ENCODE measurements at places on chromosomes 1 and 21.

DNA sequence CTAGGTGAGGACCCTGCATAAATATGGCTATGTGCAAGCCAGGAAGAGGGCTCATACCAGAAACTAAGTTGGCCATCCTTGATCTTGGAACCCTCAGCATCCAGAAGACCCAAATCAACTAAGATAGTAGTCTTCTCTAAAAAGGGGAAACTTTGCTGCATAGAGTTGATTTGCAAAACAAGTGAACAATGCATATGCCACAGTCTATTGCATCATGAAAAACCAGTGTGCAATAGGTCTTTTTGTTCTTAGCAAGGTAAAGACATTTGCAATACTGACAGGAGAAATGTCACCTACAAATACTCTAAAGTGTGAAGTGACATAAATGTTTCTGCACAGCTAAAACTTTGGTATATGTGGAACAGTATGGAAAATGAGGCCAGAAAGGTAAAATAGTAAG lies 2.0 kb upstream of the IFI16 start:
- no peak for DNase-seq

GRCh38 chr1:158112994-158113758 lies 67.5 kb upstream of the CD1D start:
- peak; percentile 62 for DNase-seq

DNA sequence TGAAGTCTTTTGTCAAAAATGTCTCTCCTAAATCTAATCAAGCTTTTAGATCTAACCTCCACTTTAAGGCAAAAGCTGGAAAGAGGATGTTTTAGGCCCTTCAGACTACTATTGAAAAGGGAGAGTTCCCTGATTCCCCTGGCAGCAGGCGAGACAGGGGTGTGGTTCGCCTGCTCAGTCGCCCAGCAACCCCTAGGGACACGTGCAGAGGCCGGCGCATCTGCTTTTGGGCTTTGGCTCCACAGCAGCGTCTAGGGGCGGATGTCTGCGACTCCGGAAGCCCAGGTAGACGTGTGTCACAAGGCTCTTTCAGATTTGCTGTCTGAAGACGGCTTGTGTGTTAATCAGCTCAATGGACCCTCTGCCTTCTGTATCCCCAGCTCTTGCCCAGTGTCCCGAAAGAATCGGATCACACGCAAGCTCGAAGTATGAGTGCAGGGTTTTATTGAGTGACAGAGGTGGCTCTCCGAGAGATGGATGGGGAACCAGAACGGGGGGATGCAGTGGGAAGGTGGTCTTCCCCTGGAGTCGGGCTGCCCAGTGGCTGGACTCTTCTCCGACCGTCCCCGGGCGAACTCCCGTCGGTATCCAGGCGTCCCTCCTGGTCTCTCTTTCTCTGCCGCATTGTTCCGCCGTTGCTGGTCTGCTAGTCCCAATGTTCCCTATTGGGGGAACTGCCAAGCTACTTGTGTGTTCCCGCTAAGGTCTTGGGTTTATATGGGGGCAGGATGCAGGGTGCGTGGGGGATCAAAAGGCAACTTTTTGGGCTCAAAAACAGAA lies 45.5 kb downstream of the OLFML2B start:
- no peak for DNase-seq

GRCh38 chr1:51093581-51093980 lies 8.4 kb upstream of the C1orf185 start:
- DNase-seq, result no peak

- DNase-seq, result no peak
Observed at GRCh38 chr21:37564924-37565529, 198.5 kb downstream of the DYRK1A start.

- no peak for DNase-seq
Observed at GRCh38 chr1:218967836-218968235, 205.8 kb upstream of the LYPLAL1 start.

GRCh38 chr1:160134791-160135572 lies 16.4 kb upstream of the ATP1A4 start:
- DNase-seq, result no peak

- peak; percentile 62 for DNase-seq
Observed at GRCh38 chr1:234956821-234957329, 171.8 kb downstream of the TOMM20 start.

DNA sequence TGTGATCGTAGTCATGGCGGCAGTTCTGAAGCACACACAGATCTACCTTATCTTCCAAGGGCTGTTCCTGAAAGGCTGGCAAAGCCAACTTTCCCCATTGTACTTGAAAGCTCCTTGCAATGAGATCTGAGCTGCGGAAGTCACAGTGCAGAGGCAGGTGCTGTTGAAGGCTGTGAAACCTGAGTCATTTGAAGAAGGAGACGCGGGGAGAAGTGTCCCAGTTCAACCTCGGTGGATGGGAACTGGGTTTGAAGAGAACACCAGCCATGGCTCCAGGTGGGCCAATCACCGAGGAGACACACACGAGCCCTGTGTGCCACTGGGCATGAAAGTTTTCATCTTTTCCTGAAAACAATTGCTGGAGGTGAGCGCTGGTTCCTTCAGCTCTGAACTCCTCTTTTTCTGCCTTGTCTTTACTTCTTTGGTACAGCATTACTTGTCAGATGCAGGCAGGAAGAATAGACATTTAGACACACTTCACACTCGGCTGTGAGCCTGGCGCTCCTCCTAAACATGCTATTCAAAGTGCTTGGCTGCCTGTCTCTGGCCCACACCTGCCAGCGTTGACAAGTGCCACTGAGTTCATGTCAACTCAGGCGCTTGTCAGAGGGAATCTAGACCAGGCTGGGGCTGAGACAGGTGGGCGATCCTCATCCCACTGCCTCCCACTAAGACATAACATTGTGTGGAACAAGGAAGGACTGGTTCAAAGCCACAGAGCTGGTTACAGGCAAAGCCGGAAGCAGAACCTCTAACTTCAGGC lies 25.7 kb upstream of the PDE9A start:
- DNase-seq, result no peak

- no peak for DNase-seq
Observed at GRCh38 chr1:97507863-97508262, 413.0 kb downstream of the DPYD start.

- DNase-seq, result no peak
Observed at GRCh38 chr1:1440262-1441001, 4.9 kb downstream of the VWA1 start.

- no peak for DNase-seq
Observed at GRCh38 chr1:19812875-19813642, 2.0 kb downstream of the RNF186 start.

DNA sequence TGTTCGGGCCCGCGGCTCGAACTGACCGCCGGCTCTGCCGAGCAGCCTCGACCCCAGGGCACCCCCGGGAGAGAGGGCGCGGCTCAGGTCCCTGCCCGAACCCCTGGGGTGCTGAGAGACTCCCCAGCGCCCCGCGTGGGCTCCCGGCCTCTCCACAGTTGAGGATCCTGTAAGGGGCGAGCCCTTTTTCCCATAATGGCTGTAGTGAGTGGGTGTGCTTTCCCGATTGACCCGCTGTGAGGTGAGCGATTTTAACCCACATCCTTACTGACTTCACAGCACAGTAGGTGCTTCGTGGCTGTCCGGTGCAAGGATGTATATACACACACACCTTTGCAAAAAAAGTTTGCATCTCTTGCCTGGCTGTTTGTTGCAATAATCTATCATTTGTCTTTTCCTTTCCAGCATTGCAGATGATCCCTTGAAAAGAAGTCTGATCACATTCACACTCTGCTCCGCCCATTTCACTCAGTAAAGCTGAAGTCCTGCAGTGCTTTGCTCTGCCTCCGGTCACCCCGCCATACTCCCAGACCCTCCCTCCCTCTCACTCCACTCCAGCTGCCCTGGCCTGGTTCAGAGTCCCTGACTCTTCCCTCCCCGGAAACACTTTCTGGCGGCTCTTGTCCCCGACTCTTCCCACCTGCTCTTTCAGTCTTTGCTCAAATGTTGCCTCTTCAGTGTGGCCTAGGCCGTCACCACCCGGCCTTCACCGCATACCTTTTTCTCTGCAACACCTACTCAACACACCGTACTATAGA lies 955 bp upstream of the UBE2G2 start:
- DNase-seq, result no peak

DNA sequence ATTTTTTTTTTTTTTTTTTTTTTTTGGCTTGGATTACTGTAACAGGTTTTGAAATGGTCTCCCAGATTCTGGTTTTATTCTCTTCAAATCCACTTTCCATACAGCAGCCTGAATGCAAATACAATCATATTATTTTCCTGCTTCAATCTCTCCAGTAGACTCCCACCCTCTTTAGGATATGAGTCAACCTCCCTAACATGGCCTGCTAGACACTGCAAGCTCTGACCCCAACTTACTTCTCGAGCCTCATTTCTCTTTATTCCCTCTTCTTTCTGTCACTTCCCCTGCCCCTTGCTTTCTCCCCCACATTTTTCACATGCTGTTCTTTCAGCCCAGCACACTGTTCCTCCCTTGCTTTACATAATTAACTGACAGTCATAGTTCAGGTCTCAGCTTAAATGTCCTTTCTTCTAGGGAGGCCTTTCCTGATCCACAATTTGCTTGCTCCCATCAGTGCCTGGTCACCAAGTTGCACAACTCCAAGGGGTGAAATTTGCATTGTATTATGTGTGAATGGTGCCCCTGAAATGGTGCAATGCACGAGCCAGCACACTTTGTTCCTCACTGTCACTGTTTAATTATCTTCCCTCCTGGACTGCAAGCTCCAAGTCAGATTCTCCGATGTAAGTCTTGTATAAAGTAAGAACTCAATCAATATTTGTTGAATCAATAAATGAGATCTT lies 22.1 kb upstream of the IL19 start:
- DNase-seq, result no peak

DNA sequence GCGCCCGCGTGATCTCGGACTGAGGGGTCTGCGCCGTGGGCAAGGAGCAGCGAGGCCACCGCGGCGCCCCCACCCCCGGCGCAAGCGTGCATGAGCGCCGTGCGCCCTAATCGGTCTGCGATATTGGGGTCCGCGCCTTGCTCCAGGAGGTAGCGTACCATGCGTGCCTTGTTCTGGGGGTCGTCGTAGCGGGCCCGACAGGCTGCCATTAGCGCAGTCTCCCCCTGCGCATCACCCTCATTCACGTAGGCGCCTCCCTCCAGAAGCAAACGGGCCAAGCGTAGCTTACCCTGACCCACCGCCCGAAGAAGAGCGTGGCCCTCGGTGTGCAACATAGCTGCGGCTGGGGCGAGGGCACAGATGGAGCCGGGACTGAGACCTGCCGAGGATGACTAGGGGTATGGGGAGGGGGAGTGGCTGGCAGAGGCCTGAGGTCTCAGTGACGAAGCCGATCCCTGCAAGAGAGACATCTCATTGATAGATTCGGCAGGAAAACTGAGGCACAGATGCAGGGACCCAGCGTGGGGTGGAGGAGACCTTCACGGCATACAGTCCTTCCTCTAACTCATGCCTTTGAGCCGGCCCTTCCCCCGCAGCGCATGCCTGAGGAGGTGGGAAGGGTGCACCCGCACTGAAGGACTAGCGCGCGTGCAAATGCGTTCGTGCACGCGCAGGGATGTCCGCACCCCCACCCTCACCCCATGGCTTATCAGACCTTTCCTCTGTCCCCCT lies 2.8 kb downstream of the ANKRD34A start:
- peak; percentile 58 for DNase-seq

DNA sequence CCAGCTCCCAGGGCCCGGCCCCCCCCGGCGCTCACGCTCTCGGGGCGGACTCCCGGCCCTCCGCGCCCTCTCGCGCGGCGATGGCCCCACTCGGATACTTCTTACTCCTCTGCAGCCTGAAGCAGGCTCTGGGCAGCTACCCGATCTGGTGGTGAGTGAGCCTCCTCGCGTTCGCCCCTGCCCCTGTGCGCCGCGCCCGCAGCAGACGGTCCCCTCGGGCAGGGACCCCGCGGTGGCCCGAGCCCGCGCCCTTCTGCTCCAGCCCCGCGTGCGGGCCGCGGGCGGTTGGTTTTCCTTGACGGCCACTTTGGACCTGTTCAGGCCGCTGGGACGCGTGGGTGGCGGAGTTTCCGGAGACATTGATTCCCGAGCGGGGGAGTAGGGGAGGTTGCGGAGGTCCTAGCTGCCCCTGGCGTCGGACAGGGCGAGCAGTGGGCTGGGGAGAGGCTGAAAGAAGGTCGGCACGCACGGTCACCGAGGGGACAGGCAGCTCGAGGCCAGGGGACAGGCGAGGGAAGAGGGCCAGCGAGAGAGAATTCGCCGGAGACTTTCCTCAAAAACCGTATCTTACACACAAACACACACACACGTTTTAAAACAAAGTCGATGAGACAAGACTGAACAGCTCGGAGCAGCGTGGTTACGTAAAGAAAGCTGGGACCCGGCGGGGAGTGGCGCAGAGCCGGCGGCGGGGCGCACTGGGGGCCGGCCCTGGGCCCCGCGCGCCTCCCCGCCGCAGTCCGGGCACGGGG lies 427 bp downstream of the WNT3A start:
- DNase-seq, result peak; percentile 17

DNA sequence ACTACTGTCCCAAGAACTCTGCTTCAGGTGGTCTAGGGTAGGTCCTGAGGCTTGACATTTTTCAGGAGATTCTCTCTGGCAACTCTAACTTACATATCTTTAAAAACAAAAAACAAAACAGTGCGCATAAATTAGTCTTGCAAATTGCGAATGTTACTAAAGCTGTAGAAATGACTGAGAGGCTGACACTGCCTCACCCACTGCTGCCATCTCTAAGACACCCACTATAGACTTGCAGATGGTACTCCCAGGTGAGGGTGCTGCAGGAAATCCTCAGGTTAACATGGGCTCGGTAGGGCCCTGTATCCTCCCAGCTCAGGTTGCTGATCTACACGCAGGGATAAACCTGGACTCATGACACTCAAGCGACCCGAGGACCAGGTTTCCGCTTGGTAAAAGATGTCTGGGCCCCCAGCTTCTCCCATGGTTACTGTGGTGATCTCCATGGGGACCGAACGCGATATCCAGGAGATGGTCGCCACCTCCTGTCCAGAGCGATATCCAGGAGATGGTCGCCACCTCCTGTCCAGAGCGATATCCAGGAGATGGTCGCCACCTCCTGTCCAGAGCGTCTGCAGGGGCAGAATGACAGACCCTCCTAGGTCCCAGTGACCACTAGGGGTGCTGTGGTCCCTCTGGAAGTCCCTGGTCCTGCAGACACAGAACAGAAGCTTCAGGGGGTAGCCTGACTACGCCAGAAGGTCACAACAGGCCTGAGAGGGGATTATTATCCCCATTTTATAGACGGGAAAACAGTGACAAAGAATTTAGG lies 16.2 kb upstream of the LY9 start:
- no peak for DNase-seq

- no peak for DNase-seq
Observed at GRCh38 chr21:30248844-30249243, 32.9 kb upstream of the CLDN8 start.
